NCI-H82 (cell line): ENCODE measurements at places on chromosomes 11 and 22.

- no peak for DNase-seq
Measured at GRCh38 chr22:19823191-19823901, 31.3 kb downstream of the GNB1L start.

DNA sequence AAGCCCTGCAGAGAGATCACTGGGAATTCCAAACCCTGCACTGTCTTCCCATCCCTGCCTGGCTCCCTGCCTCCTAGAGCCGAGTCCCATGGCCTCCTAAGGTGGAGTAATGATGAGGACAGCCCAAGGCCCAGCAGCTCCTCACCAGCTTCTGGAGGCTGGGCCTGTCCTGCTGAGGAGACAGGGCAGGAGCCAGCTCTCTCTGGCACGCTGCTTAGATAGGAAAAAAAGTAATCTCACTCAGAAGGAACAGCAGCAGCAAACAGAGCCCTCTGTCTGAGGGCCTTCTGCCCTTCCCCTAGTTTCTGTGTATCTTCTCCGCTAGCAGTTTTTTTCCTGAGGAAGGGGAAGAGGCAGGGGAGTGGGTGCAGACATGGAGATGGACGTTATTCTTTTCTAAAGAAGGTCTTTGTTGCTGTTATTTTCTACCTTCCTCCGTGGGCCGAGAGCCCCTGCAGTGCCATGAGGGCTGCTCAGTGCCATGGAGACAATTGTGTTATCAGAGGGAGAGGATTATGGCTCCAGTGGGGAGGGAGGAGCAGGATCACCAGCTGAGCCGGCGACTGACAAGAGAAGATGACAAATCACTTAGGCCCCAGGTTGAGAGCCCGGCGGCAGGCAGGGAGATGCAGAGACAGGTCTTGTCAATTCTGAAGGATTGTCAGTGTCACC, 315.3 kb downstream of the BUD13 start:
- DNase-seq: peak; percentile 95

DNA sequence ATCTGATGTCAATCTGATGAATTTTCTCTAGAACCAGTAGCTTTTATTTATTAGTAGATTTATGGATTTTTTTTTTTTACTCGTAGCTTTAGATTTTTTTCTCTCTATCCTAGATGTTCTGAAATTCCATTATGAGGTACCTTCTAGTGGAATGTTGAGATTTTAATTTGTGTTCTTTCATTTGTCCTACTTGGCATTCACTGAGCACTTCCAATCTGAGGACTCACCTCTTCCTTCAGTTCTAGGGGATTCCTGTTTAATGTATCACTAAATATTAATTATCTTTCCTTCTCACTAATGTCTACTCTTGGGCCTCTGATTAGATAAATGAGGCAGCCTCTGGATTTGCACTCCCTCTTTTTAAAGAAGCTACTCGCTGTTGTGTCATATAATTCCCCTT, 40.2 kb upstream of the WNT7B start:
- no peak for DNase-seq

DNA sequence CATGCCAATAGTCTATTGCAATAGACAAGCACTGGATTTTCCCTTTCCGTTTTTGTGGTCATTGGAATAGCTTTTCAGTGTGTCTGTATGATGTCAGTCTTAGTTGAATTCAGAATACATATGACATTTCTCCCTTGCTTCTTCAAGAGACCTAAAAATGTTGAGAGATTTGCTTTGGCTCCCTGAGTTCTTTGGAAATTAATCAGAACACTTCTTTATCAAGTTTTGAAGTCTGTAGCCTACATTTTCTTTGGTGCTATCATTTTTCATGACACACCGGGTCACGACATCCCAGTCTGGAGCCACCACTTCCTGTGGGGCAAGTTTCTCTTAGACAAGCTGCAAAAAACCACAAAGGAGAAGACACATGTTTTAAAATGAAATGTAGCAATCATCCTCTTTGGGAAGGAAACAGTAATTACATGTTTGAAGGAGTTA, 847.1 kb downstream of the OPCML start:
- no peak for DNase-seq

GRCh38 chr11:77204754-77205466, 76.9 kb downstream of the MYO7A start:
- DNase-seq: no peak

DNA sequence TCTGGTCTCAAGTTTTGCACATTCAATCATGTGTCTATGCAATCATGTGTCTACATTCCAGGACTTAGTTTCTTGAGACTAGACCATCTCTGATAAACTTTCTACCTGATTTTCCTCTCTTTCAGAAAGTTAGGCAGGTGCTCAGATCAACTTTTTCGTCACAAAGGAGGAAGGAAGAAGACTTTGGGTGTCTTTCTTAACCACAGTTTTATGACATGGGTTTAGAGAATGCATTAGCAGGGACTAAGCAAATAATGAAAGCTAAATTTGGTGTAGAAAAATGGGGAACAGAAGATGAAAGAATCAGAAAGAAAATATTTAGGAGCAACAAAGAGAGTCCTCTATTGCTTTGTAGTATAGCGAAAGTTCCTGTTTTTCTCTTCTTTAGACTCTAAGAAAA, 7.7 kb upstream of the GLYATL1B start:
- no peak for DNase-seq

- no peak for DNase-seq
Measured at GRCh38 chr11:133096981-133097380, 435.3 kb downstream of the OPCML start.

DNA sequence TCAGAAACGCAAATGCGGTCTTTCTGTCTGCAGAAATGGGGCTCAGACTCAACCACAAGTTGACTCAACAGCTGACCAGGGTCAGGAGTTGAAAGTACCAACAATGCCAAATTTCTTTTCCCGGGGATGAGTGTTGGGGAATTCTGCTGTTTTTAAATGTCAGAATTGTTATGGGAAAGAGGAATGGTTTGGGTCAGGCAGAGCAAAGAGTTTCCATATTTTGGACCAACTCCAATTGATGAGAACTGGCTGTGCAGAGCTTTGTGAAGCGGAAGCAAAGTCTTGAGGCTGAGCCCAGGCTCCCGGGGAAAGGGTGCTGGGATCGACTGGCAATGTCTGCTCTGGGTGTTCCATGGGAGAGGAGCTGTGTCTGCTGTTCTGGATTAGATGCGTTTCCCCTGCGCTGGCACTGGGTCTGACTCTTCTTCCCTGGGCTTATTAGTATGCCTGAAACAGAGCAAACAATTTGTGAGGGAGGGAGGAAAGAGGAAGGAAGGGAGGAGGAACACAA, 36.2 kb downstream of the TXN2 start:
- no peak for DNase-seq

DNA sequence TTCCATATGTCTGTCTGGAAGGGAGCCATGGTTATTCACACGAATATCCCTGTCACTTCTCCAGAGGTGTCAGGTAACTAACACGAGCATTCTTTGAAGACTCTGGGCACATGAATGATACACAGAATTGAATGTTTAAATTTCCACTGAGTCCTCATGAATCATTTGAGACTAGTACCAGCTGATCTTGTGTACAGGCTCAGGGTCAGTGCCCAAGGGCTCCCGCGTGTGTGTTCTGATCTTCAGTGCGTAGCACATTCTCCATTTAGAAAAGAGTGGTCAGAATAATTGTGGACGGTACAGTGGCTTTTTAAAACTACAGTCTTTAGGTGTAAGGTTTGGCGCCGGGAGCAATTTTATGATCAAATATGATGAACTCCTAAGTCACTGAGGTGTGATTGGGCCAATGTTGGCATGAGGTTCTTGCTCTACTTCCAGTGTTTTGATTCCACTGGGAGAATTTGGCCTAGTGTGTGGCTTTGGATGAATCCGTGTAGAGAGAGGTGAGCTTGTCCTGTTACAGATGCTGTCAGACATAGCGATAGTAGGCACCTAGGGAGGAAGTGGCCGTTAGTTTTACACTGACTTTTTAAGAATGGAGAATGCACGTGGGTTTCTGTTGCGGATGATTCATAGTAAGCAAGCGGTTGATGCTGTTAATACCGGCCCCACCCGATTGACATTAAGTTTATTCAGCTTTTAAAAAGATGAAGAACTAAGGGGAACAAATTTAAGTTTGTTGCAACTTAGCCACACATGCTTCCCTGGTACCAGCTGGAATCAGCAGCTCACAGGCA, 22.2 kb downstream of the NUP50 start:
- no peak for DNase-seq

DNA sequence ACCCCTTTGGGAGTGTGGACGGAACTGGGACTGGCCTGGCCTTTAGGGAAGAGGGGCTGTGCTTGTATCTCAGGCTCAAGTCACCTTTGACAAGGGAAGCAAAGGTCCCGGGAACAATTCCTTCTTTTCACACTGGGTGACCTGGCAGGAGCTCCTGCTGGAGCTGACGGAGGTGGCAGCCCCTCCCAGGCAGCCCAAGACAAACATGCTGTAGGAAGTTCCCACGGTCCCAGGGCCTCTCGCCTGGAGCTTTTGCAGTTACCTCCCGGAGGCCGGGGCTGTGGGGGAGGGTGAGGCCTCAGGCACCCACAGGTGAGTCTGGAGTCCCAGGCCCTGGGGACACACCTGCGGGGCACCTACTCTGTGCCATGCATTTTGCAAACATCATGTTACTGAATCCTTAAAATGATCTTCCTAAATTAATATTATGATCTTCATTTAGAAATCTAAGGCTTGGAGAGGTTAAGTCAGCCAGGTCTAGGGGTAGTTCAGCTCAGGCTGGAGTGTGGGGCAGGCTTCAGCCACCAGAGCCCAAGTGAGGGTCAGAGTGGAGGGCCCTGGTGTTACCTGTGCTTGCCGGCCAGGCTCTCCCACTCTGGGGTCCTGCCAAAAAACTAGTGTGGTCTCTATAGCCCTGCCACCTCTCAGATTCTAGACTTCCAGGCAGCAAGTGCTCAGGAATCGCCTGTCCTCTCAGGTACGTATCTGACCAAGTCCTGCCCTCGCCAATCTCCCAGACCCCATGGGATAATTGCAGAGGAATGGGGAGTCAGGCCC, 15.7 kb upstream of the MYEOV start:
- DNase-seq: no peak
